ENCODE measurements at places on chromosomes 16 and 17. TPM values are rescaled to one million over a fixed set of nuclear protein-coding genes. Genes with fewer than 3 reads are reported as not detected.

DNA sequence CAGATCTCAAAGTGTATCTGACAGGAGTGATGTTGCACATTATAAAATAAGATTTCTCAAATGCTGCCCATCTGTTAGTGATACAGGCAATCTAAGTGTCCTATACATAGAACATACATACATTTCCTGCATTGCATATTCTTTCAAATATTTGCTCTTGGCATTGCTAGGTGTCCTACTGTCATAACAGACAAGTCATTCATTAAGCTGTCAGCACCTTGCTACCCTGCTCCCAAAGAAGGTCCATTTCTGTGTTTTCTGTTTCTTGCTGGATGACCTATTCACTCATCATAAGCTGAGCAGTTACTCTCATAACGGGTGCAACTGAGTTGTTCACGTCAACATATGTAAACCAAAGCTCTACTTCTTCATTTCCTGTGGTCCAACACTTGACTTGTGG is 719.0 kb downstream of the KCNJ2 start:
- DNase-seq: no peak

- no peak for DNase-seq
Measured at GRCh38 chr17:41196068-41196467, 6.4 kb downstream of the KRTAP9-1 start.

DNA sequence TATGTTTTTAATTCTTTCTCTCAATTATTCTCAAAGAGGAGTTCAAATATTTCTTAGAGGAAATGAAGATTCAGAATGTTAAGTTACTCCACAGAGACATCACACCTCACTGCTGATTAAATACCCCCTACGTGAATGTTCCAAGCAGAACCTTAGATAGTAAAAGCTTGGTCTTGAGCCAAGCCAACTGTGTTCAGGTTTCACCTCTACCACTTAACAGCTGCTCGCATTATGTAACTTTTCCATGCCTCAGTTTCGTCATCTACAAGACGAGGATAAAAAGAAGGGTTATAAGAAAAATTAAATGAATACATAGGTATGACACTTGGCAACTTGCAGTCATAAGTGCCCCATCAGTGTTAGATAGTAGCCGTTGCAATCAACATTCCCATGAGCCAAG is 356.2 kb downstream of the RBFOX1 start:
- DNase-seq: no peak

Gene CRYBA1
- total RNA-seq: not detected

Gene PRSS22
- not detected for total RNA-seq

Gene G6PC1
- total RNA-seq: not detected
